ENCODE measurements at places on chromosomes 12 and 14.

DNA sequence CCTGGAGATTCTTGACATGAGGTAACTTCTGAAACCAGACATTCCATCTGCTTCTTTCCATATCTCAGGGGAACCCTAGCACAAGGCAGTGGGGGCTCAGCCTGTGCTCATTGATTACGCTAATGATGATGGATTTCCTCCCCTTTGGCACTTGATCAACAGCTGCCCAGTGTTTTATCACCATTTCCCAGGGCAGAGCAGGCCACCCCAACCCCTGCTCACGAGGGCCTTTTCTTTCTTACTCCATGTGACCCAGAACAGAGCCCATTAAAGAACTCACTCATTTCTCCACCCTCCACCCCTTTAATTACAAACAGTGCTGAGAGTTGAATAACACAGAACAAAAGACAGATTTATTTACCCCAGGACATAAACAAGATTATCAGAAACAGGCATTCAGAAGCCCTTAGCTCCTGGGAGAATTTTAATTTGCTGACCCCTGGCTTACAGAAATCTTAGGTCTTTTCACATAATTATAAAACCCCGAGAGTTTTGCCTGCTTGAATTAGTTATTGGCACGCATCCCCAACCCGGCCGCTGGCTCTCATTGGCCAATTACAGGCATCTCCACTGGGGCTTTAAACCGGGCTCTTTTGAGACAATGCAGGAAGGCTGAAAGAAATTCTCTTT, 32.0 kb upstream of the CCDC60 start:
- DNase-seq = no peak

- DNase-seq = no peak
These were observed 37.2 kb downstream of the APOBEC1 start for GRCh38 chr12:7628381-7628961.

- no peak for DNase-seq
These were observed 204.7 kb downstream of the KITLG start for GRCh38 chr12:88375306-88376305.

DNA sequence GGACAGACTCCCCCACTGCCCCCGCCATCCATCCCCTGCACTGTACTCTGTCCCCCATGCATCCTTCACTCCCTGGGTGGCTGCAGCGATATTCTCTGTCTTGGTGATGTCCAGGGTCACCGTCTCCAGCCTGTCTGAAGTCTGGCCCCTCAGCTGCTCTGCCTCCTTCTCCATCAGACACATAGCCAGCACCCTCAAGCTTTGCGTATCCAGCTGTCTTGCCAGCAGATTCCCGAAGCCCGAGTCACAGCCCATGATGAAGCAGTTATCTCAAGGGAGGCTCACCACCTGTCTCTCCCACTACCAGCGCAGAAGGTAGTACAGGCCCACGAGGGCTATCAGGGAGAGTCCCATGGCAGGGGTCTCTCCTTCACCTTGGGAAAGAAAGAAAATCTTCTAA, 77.8 kb downstream of the HSD17B6 start:
- DNase-seq = no peak

- DNase-seq = peak; percentile 53
These were observed 35.1 kb downstream of the TMBIM6 start for GRCh38 chr12:49776413-49776812.

DNA sequence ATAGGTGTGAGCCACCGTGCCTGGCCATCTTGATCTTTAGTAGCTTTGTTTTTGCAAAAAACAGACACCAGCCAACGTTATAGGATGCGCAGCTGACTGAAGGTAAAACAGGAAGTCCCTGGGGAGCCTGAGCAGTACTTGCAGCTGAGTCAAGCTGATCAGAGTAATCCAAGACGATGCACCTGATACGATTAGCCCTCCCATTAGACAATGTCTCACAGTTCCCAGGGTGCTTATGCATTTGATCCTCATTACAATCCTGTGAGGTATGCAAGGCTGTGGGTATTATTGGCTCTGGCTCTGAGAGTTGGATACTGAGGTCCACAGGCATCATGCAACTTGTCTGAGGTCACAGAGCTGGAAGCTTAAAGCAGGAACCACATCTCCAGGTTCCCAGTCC, 8.1 kb downstream of the KRT18 start:
- peak; percentile 9 for DNase-seq

DNA sequence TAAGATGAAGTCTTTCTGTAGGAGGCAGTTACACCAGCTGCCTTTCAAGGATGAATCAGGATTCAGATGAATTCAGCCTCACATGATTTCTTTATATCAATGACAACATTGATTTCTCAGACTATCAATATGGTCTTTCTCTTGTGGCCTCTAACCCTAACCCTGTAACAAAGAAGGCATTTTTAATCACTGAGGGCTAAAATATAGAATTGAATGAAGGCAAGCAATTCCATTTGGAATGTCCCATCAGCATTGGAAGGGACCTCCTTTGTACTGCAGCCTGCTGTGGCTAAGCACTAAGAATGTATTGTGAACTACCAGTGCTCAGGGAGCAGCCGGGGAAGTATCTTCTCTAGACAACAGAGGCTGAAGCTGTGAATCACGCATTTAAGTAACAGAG, 90.6 kb upstream of the FRMD6 start:
- DNase-seq = no peak

DNA sequence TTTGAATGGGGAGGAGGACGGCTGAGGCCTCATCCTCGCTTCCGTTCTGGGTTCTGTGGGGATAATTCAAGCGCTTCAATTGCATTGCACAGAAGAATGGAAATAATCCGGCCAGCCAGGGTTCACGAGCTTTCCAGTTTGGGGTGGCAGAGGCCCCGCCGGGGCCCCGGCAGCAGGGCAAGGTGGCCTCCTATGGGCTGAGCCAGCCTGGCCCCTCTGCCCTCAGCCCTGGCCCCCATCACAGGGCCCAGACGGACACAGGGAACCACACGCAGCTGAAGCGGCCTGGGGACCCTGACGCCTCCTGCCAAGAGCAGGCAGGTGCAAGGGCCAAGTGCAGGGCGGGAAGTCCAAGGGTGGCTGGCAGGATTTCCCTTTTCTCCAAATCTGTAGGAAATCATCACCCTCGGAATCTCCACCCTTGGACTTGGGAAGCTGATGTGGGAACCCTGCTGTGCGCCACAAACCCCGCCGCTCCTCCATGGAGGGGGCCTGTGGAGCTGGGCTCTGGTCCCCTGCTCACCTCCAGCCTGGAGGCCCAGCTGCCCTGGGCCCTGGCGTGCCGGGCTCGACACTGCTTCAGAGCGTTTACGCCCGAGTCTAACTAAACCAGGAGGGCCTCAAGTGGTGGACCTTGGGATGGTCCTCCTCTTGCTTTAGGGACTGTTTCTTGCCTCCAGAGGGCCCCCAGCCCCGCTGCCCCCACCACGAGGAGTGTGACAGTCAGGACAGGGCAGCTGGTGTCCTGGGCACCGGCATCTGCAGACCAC, 78.4 kb downstream of the MOK start:
- no peak for DNase-seq

DNA sequence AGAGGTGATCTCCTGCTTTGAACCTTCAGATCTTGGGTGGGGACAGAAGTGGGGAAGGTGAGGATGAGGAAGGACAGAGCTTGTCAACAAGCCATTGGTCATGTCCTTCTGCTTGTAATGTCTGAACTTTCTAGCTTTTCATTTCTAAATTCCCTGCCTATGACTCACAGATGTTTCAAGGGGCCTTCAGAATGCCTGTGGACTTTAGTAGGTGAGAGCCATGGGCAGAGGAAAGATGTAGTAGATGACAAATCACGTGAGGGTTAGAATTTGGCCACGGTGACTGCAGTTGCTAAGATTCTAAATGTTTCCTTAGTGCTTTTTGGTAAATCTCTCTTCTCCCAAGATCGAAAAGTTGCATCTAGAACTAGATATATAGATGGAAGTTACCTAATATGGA, 18.7 kb upstream of the CREBL2 start:
- DNase-seq = no peak

DNA sequence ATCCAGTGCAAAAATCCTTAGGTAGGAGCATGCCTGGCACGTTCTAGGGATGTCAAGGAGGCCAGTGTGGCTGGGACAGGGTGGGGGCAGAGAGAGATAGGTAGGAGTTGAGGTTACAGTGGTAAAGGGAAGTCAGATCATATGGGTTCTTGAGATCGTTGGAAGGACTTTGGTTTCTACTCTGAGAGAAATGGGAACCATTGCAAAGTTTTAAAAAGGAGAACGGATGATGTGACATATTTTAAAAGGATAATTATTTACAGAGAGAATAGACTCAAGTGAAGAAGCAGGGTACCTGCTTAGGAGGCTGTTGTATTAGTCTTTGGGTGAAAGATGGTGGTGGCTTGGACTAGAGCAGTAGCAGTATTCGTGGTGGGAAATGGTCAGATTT, 47.6 kb upstream of the ATP2B1 start:
- DNase-seq = no peak

DNA sequence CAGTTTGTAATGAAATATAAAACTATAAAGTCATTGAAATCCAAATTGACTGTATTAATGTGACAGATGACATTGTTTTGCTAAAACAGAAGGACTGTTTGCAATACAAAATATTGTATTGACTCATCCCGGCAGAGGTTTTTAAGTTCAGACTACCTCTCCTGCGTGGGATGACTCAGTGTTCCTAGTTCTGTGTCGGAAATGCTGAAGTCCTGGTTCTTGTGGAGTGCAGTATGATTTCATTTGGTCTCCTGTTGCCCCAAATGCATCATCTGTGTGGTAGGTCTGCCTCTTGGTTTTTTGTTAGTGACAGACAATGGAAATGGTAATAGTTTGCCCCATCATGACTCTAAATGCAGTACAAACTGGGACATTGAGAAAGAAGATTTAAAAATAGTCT, 27.8 kb downstream of the PELI2 start:
- no peak for DNase-seq

DNA sequence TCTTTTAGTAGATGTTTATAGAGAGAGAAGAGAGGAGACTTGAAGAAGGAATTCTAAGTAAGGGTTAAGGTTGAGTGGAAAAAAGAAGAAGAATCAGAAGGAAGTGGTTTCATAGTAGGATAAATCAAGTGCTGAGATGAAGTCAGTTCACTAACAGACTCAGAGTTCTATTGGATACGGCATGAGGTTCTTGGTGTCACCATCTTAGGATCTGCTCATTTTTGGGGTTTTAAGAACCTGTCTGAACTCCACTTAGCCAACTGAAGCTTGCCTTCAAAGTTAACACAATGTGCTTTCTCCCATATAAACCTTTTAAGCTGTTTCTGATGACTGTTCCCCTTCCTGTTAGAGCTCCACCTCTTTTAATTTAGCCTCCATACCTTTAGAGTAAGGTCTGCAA, 152.6 kb downstream of the PRKCH start:
- peak; percentile 34 for DNase-seq

DNA sequence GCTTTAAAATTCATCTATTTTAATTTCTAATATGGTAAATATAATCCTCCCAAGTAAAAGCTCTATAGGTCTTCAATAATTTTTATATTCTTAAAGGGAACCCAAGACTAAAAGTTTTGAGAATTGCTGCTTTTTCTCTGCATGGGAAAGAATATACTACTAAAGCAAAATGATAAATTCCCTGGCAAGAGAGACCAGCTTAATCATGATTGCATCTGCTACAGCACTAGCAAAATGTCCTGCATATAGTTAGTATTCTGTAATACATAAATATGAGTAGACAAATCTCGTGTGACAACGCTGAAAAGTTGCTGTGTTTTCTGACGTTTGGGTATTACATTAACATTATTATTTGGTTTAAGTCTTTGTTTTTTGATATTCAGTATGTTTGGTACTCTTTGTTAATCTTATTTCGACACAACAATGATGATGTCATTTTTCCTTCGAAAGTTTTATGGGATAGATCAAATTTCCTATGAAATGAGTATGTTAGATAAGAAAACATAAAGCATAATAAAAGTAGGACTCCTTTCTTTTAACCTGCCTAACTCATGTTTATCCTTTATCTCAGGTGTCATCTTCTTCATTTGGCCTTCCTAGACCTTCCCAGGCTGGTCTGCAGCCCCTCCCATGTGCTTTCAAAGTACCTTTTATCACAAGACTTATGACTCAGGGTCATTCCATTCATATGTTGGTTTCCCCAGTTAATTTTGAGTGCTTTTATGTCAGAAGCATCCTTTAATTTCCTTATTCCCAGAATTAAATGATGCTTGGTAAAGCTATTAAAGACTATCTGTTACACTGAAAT, 321.9 kb downstream of the RAD51B start:
- DNase-seq = no peak

- no peak for DNase-seq
These were observed 72.6 kb downstream of the TBX3 start for GRCh38 chr12:114611145-114612018.

DNA sequence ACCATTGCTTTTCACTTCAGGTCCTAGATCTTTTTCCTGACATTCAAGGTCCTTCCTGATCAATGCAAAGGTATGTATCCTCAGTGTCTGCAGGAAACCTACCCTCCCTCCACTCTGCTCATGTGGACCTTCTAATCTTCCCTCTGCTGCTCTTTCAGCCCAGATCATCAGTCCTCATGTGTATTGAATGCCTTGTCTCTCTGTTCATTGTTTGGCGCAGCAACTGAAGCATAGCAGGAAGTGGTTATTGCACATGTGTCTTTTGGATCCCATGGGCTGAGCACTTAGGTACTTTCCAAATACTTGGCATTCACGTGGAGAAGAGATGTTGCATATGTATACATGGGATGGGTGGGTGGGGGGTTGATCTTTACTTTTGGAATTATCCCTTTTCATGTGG, 4.3 kb upstream of the NIN start:
- DNase-seq = peak; percentile 51

DNA sequence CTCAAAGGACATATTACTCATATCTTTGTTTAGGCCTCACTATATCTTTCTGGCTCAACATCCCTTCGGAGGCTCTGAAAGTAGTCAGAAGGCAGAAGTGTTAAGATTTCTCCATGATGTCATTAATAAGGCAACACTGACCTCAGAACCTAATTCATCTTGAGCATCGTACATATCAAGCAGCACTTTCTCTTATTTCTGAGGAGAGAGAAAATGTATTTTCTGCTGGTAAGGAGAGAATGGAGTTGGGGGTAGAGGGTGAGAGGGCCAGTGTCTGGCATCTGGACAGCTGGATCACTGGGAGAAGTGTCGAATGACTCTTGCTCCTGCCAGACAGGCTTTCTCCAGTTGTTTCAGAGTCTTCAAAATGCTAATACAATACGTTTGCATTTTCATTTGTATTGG, 213.2 kb upstream of the PRICKLE1 start:
- DNase-seq = no peak

DNA sequence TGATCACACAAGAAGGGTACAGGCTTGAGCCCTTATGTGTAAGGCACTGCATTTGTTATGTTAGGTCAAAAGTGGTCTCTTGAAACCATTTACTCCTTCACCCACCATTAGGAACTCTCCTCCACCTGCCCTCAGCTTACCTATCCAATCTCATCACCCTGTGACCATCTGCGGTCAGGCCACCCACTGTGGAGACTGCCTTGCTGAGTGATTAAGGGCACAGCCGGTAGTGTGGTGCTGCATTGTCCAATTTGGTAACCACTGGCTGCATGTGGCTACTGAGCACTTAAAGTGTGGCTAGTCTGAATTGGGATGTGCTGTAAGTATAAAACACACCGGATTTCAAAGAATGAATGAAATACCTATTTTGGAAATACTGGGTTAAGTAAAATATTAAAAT, 177.1 kb upstream of the PARP11 start:
- no peak for DNase-seq

GRCh38 chr14:33420051-33420627, 481.5 kb downstream of the NPAS3 start:
- no peak for DNase-seq

- no peak for DNase-seq
These were observed 41.3 kb upstream of the CTDSP2 start for GRCh38 chr12:57887631-57888408.

All from CD4-positive, alpha-beta T cell treated with Interleukin-6 at 100 ng/mL for 8 hours (primary cell).